ENCODE measurements at places on chromosomes 1 and 21.
A peak's percentile ranks its signal among the peaks of the same experiment; 100 is the strongest.

- DNase-seq: peak; percentile 83
These were observed 114.7 kb upstream of the IRF2BP2 start for GRCh38 chr1:234724516-234725176.

DNA sequence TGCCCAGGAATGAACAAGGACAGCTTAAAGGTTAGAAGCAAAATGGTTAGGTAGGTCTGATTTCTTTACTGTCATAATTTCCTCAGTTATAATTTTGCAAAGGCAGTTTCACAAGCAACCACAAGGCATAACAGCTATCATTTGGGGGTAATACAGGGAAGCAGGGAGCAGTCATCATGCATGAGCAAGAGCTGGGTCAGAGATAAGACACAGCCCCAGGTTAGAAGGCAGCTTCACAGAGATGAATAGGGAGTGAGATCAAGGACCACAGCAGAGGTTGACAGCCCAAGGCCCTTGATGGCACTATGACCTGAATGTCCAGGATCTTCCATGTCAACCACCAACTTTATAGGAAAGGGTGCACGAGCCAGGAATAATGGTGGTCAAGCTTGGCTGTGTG lies 9.0 kb upstream of the CSRP1 start:
- no peak for DNase-seq

DNA sequence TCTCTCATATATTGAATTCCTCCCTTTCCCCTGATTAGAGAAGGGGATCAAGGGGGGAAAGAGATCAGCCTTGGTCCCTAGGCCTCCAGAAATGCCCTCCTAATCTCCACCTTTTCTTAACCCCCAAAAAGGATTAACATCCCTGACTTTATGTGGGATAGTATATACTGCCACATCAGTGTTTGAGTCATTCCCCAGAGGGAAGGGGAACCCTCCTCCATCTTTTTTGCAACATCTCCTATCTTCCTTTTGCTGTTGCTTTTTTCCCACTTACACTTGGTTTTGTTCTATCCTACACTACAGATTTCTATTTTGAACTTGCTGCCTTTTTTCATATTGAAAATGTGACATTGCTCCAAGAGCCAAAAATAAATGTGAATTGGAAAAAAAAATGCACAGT lies 65.4 kb upstream of the PODN start:
- no peak for DNase-seq

GRCh38 chr1:59340411-59341307 lies 43.8 kb downstream of the FGGY start:
- DNase-seq: no peak

DNA sequence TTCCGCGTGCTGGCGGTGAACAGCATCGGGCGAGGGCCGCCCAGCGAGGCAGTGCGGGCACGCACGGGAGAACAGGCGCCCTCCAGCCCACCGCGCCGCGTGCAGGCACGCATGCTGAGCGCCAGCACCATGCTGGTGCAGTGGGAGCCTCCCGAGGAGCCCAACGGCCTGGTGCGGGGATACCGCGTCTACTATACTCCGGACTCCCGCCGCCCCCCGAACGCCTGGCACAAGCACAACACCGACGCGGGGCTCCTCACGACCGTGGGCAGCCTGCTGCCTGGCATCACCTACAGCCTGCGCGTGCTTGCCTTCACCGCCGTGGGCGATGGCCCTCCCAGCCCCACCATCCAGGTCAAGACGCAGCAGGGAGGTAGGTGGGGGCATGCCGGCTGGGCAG lies 58.8 kb upstream of the KDM4A start:
- no peak for DNase-seq

DNA sequence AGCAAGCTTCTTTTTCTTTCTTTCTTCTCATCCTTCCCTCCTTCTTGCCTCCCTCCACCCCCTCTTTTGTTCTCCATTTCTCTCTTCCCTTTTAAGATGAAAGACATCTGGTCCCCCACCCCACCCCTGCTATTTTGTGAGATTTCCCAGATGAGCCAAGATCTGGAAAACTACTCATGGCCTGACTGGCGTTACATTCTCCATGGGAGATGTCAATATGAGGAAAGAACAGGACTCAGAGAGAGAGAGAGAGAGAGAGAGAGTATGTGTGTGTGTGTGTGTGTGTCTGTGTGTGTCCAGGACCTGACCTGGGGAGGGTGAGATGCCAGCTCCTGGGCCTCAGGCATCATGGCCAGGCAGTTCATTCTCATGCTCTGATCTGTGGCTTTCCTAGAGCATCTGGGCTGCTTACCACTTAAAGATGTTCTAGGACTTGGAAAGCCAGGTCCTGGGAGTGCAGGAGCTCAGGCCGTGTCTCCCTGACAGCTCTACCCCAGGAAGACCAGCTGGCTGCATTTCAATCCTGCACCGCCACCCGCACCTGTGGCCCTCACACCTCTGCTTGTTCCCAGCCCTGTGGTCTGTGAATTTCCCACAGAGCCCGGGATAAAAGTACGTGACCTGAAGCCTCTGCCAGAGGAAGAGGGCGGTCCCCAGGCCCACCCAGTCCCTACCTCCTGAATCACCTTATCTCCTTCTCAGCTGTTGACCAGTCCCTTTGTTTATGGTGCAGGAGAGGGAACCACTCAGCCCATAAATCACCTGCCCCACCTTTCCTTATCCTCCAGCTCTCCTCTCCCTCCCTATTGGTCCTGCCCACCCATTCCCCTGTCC lies 3.2 kb upstream of the BEST4 start:
- DNase-seq: no peak

Data from D341Med (cell line).